ENCODE measurements at places on chromosomes 1 and 21.

DNA sequence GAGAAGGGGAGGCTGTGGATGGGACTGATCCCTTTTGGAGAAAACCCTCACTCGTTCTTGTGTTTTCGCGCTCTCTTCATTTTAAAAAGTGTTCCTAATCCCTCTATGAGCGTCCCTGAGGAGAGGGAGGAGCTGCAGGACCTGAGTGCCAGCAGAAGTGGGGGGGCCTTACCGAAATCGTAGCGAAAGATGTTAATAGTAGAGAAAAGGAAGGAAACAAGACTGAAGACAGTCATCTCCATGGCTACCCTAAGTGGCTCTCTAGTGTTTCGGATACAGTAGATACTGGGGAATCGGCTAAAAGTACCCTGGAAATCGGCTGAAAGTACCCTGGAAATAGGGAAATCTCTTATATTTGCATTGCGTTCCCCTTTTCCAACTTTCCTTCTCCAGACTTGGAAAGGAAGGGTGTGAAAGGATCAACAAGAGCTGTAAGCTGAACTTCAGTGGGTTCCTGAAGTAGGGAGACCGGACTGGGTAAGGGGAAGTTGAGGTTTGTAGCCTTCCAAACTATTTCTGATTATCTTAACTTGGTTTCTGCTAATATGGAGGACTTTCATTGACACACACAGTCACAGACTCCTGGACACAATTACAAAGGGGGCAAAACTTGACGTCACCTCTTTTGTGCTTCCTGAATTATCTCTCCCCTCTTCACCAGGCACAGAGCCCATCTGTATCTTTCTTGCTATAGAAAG is 486 bp upstream of the DSTYK start:
- no peak for DNase-seq

DNA sequence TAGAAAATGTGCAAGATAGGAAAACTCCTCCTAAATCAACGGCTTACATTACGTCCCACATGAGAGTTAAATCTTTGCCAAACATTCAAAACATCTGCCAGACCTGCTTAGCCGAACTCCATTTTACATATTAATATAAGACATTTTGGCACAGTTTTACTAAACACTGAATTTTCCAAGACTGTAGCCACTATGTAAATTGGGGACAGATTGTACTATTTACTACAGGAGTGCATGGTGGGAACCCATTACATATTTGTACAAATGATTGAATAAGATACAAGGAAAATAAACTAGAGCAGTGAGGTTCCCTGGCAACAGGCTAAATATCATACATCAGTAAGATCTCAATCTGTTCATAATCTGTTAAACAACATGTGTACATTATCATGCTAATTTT is 1234.4 kb downstream of the KCNT2 start:
- DNase-seq = no peak

GRCh38 chr1:97926017-97926708 is 5.3 kb upstream of the DPYD start:
- no peak for DNase-seq

DNA sequence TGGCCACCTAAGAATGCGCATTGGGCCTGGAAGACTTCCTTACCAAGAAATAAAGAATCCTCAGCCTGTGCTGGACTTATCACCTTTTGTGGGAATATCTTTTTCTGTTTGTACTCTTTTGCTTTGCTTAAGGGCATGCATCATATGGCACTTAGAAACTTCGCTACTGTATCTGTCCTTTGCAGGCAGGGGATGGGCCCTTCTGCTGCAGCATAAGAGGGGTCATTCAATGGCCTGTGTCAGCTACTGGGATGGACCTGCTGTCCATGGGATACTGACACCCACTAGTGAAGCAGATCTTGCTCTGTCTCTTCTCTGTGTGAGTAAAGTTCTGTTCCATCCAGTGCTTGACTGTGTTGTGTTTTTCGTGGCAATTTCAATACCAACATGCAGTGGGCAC is 239.0 kb upstream of the JUN start:
- DNase-seq = no peak

DNA sequence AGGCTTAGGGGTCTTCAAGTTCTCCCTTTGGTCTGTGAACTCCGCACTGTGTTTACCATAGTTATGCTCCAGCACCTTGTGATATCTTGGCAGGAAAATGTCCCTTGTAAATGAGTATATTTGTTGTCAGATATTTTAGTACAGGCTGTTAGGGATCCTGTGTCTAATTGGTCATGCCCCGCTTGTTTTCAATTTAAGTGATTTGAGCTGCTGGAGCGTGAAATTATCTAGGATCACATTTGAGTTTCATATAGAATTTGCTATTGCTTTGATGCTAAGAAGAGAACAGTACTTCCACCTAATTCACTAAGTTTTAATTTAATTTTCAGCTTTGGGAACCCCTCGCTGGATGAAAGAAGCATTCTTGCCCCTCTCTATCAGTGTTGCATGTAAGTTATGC is 15.4 kb upstream of the TOR3A start:
- DNase-seq = no peak
